Cerebellar nuclear complex (tissue), 1 donor: ENCODE measurements at places on chromosomes 7 and 10.

- no peak for DNase-seq
Measured at GRCh38 chr10:128087884-128088709, 38.1 kb downstream of the MKI67 start.

DNA sequence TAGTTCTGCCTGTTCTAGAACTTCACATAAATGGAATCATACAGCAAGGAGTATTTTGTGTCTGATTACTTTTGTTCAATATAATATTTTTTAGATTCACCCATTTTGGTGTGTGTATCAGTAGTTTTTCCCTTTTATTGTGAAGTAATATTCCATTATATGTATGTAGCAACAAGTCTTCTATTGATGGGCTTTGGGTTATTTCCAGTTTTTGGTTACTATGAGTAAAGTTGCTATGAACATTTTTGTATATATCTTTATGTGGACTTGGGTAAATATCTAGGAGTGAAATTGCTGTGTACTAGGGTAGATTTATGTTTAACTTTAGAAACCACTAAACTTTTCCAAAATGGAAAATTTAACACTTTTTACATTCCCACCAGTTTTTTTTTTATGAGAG lies 35.7 kb downstream of the ADK start:
- DNase-seq = no peak

- no peak for DNase-seq
Measured at GRCh38 chr10:96188916-96189315, 58.8 kb downstream of the ZNF518A start.

DNA sequence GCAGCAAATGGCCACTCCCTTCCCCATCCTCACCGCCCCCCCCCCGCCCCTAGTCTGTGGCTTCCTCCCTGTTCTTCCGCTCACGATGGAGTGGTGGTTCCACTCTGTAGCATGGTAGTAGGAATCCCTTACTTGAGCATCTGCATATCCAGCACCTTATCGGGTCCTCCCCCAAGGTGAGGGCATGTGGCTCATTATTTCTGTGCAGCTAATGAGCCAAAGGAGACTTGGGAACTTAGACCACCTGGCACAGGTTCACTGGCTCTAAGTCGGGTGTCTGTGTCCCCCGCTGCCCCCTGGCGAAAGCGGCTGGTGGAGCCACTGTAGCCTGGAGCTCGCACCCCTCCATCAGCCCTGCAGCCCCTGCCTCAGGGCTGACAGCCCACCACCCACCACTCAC lies 22.8 kb upstream of the GPR26 start:
- no peak for DNase-seq

GRCh38 chr10:31100662-31101061 lies 69.0 kb upstream of the ZNF438 start:
- no peak for DNase-seq

GRCh38 chr7:27689591-27690164 lies 27.0 kb upstream of the HIBADH start:
- no peak for DNase-seq

DNA sequence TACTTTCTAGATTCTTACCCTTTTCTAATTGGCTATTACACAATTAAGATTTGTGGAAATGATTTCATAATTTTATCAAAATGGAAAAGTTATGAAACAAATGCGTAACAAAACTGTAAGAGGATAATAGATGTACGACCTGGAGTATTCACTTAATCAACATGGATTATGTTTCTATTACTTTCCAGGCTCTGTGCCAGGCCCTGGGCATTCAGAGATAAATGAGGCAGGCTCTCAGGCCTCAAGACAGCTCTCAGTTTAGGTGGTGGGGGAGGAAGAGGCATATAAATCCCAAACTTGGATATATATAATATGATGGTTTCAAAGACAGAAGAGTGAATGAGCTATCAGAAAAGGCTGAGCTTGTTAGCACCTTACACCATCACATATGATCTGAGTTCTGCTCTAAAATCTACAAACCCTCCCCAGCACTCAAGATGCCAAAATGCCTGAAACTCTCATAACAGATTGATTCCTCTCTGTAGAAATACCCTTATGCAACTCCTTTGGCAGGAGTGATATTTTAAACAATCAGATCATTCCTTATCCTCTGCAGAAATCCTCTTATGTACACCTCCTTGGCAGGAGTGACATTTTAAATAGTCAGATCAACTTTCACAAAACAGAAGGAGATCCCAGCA lies 42.5 kb downstream of the ACBD5 start:
- no peak for DNase-seq

DNA sequence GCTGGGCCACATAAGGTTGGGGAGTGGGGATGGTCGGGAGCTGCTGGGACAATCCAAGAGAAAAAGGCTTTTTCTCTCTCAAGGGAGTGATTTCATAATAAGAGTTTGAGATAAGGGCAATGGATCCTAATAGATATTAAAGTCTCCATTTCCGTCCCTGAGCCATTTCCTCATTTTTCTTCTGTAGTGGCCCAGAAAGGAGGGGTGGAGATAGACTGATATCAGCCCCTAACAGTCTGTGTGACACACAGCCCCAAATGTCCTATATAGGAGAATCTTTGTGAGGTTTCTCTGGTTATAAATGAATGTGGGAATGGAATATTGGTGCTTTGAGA lies 35.2 kb downstream of the PRSS2 start:
- no peak for DNase-seq
